ENCODE measurements at places on chromosomes 12 and 14. TPM values are rescaled to one million over a fixed set of nuclear protein-coding genes. Genes with fewer than 3 reads are reported as not detected.

Gene ACYP1
- 17.3 TPM for total RNA-seq

Gene HOXC9
- 12.1 TPM for total RNA-seq

Gene PMEL
- total RNA-seq = 6.6 TPM

Gene LALBA
- not detected for total RNA-seq

Gene SPTB
- total RNA-seq = 1.8 TPM

Gene STRAP
- 67.1 TPM for total RNA-seq

Gene MOK
- 7.8 TPM for total RNA-seq

Gene CLEC6A
- total RNA-seq = not detected

Gene PLA2G1B
- not detected for total RNA-seq

Gene ABCC9
- total RNA-seq = 1.9 TPM

Gene GRIN2B
- not detected for total RNA-seq

Gene PLXNC1
- total RNA-seq = under 0.01 TPM

Gene CMKLR1
- 0.81 TPM for total RNA-seq

Gene OASL
- total RNA-seq = 0.25 TPM

Gene TRIM9
- 0.16 TPM for total RNA-seq

Gene TUBA1A
- 754 TPM for total RNA-seq

Gene ZDHHC22
- total RNA-seq = not detected

Gene FZD10
- 0.49 TPM for total RNA-seq

Gene OLR1
- 1.5 TPM for total RNA-seq

Gene KLRK1
- 0.16 TPM for total RNA-seq

Gene EXOC3L4
- 0.25 TPM for total RNA-seq

Gene SOAT2
- total RNA-seq = not detected

Gene RFX4
- not detected for total RNA-seq

Gene ESR2
- total RNA-seq = 0.63 TPM

Gene SLC7A8
- total RNA-seq = 0.98 TPM

Gene TXNRD1
- total RNA-seq = 108 TPM

Gene STXBP6
- 0.25 TPM for total RNA-seq

Gene JPH4
- total RNA-seq = not detected

Gene USP30
- 10.8 TPM for total RNA-seq

Gene PGF
- total RNA-seq = 2.8 TPM

Gene DENR
- total RNA-seq = 21.9 TPM

Gene REM2
- 0.38 TPM for total RNA-seq

Gene BCDIN3D
- total RNA-seq = 1.9 TPM

Gene KRT85
- total RNA-seq = not detected

Gene HCAR1
- total RNA-seq = 3.4 TPM

Gene FOXA1
- total RNA-seq = 0.16 TPM

Gene TBX5
- total RNA-seq = not detected

Gene MORN3
- 0.16 TPM for total RNA-seq

Gene CCDC38
- total RNA-seq = not detected

Gene TRPV4
- total RNA-seq = 4.1 TPM

Gene TOMM20L
- not detected for total RNA-seq

Gene TSPAN8
- total RNA-seq = not detected

Gene TMEM179
- not detected for total RNA-seq

Gene NKX2-1
- not detected for total RNA-seq

Gene RHOJ
- 0.33 TPM for total RNA-seq

Gene LYSET
- total RNA-seq = 4.6 TPM

Gene OAS2
- not detected for total RNA-seq

Gene OR6C68
- not detected for total RNA-seq

Gene CCDC197
- not detected for total RNA-seq

Gene CLEC9A
- not detected for total RNA-seq

Gene KLRC1
- not detected for total RNA-seq

Gene ERP27
- 0.33 TPM for total RNA-seq

Gene LUM
- total RNA-seq = 80.2 TPM

Gene SERPINA1
- 10.3 TPM for total RNA-seq

Gene KERA
- total RNA-seq = not detected

Gene BBS10
- 6.5 TPM for total RNA-seq

Gene HOTAIR
- total RNA-seq = 0.49 TPM

Gene TCL1B
- total RNA-seq = not detected

Gene KRT86
- total RNA-seq = 0.16 TPM

All from mesangial cell (primary cell).